ENCODE measurements at places on chromosomes 1 and 21.

DNA sequence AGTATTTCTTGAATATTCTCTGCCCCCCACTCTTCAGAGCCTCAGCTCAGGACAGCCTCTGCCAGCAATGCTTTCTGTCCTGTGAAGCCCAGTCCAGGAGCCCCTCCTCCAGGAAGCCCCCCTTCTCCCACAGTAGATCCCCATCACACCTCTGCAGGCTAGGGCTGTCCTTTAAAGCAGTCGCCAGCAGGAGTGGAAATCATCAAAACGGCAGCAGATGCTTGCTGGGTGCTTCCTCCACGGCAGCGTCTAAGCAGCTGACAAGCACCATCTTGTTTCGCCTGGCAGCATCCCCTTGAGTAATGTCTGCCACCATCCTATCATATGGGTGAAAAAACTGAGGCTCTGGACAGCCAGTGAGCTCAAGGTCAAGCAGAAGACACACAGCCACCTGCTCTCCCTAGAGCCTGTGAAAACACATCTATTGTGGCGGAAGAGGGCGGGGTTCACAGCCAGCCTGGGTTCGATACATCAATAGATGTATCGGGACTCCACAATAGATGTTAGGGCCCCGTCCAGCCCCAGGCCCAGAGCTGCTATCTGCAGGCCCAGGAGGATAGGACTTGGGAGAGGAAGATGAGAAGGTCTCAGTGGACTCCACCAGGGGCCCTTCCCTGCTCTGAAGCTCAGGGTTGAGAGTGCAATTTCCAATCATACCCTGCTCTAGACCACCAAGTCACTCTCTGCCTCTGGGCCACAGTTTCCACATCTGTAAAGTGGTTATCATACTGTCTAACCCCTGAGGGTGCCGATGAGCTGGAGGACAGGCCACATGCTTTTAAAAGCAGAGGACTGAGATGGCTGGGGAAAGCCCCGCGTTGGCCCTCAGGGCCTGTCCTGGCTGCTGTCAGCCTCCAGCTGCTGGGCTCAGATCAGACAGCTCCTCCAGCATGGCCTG is 17.5 kb downstream of the RUNX3 start:
- no peak for DNase-seq

GRCh38 chr1:91282695-91283420 is 121.8 kb downstream of the HFM1 start:
- peak; percentile 63 for DNase-seq

DNA sequence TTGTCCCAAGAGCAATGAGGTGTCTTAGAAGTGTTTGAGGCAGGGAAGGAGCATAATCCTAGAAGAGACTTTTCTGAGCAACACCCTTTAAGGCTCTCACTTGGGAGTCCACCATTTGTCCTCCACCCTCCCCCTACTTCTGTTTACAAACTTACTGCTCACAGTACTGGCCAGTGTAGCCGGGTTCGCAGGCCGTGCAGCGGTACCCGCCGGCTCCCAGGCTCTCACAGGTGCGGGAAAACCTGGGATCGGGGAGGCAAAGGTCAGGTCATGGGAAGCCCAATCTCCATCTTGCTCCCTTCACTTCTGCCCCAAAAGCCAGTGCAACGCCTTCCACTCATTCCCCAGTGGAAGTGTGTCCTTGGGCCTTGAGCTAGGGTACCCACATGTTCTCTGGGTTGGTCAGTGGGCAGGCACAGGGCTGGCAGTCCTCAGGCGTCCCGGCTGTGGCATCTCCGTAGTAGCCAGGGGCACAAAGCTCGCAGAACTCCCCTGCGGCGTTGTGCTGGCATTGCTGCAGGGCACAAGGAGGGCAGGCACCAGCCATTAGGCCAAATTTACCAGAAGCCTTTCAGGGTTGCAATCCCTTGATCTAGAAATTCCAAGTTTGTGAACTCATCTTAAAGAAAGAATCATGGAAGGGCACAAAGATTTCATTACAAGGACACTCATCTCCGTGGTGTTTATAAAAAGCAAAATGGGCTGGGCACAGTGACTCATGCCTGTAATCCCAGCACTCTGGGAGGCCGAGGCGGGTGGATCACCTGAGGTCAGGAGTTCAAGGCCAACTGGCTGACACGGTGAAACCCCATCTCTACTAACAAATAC is 49.8 kb downstream of the LDLRAD2 start:
- no peak for DNase-seq

GRCh38 chr1:163999131-163999530 is 559.9 kb upstream of the PBX1 start:
- DNase-seq: no peak

- DNase-seq: peak; percentile 69
Observed at GRCh38 chr21:45549626-45550463, 7.6 kb upstream of the SLC19A1 start.

DNA sequence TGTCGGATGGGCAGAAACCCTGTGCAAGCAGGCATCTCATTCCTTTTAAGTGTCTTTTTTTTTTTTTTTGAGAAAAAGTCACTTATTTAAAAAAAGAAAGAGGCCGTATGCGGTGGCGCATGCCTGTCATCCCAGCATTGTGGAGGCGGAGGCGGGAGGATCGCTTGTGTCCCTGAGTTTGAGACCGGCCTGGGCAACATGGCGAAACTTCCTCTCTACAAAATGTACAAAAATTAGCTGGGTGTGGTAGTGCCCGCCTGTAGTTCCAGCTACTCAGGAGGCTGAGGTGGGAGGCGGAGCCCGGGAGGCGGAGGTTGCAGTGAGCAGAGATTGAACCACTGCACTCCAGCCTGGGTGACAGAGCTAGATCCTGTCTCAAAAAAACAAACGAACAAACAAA is 1.7 kb downstream of the GPR137B start:
- no peak for DNase-seq
